ENCODE measurements at places on chromosomes 3 and 15. TPM values are rescaled to one million over a fixed set of nuclear protein-coding genes. Genes with fewer than 3 reads are reported as not detected.
A peak's percentile ranks its signal among the peaks of the same experiment; 100 is the strongest.

- peak overlapping the region; percentile 86 for H3K27ac ChIP-seq
- H3K4me3 ChIP-seq: peak overlapping the region; percentile 61
- no peak for DNase-seq
- no peaks in the 10 kb centered on the region for H3K27me3 ChIP-seq
- H3K4me1 ChIP-seq: peaks cover 64% of the 10 kb centered on the region
These were observed 57.2 kb downstream of the CHSY1 start for GRCh38 chr15:101194546-101195125.

- no peaks in the 10 kb centered on the region for H3K27me3 ChIP-seq
- no peaks in the 10 kb centered on the region for H3K4me1 ChIP-seq
- no peak for DNase-seq
These were observed 237.7 kb downstream of the CTNNB1 start for GRCh38 chr3:41436983-41437382.

TMC3 gene
- total RNA-seq: not detected

PLXND1 gene
- 83.0 TPM for total RNA-seq

RASL12 gene
- total RNA-seq: not detected

DNA sequence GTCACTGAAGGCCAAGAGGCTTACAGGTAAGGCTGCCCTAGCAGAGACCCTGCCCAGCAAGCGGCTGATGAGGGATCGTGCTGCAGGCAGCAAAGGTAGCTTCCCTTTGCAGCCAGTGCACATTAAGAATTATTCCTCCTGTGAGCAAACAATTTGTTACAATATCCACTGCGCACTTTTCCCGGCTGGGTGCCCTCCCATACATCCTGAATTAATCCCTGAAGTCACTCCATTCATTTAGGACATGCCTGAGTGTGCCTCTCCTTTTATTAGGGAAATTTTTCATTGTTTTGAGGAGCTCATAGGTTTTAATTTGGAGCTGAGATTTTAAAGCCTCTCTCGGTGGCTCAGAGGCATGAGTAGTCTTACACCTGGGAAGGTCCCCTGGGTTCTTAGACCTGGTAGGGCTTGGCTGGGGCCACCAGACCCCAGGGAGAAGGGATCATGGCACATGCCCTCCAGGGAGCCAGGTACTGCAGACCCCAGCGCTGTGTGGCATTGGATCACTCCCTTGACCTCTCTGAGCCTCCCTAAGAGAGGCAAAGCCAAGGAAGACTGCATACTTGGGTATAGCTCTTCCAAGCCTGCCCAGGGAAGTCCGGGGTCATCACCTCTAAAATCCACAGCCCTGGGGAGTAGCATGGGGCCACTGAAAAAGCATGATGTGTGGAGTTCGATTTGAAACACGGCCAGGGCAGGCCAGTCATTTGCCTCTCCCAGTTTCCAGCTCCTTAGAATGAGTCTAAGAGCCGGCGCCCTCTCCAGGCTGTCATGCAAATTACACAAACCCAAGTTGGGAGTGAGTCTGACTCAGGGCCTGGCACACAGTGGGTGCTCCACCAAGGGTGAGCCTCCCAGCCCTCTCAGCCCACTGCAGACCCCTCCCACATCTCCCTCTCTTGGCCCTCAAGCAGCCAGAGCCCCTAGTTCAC, 151.9 kb upstream of the LINGO1 start:
- H3K4me1 ChIP-seq: no peaks in the 10 kb centered on the region
- DNase-seq: peak; percentile 61
- no peaks in the 10 kb centered on the region for H3K36me3 ChIP-seq
- H3K27me3 ChIP-seq: peaks cover 5% of the 10 kb centered on the region
- H3K27ac ChIP-seq: no peak overlapping the region

NUP210 gene
- total RNA-seq: under 0.01 TPM

DNA sequence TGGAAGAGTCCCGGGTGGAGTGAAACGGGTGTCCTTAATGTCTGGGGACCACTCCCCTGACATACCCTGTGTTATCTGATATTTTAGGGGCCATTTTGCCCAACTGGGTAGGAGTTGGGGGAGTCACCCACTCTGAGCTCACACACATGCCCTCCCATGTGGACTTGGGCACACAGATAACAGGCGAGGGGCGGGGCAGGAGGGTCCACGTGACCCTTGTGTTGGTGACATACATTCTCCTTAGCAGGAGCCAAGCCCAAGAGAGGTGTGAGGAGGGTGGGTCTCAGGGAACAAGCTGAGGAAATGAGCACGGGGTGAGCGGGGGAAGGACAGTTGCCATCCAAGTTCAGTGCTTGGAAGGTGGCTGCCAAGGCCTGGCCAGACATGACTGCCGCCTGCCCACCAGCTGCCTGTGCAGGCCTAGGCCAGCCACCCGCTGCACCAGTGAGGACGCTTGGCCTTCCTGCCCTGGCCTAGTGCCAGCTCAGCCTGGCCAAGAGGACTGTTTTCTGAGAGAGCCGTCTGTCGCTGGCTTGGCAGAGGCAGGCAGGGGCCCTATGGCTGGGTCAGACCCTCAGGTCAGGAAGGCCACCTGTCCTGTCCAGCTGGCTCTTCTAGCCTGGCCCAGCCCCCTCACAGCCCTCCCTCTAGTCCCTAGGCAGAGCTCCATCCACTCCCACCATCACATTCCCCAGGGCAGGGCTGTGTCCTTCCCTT, 31.3 kb upstream of the TMEM115 start:
- H3K27ac ChIP-seq: no peak overlapping the region
- peaks cover 16% of the 10 kb centered on the region for H3K27me3 ChIP-seq
- H3K4me1 ChIP-seq: no peaks in the 10 kb centered on the region
- no peak for DNase-seq

- DNase-seq: peak; percentile 76
- H3K4me3 ChIP-seq: no peak overlapping the region
- H3K36me3 ChIP-seq: no peaks in the 10 kb centered on the region
- no peak overlapping the region for H3K27ac ChIP-seq
- no peaks in the 10 kb centered on the region for H3K4me1 ChIP-seq
These were observed 5.1 kb downstream of the MAGEL2 start for GRCh38 chr15:23642413-23643044.

MYO5C gene
- not detected for total RNA-seq

- peak; percentile 82 for DNase-seq
- peaks cover 21% of the 10 kb centered on the region for H3K4me1 ChIP-seq
These were observed 853 bp downstream of the TEX264 start for GRCh38 chr3:51671734-51672475.

- peaks cover 15% of the 10 kb centered on the region for H3K4me1 ChIP-seq
- DNase-seq: no peak
These were observed 352 bp upstream of the TMF1 start for GRCh38 chr3:69052472-69052898.

CIDEC gene
- not detected for total RNA-seq

MGA gene
- total RNA-seq: 14.8 TPM

COL7A1 gene
- total RNA-seq: 33.6 TPM

DNA sequence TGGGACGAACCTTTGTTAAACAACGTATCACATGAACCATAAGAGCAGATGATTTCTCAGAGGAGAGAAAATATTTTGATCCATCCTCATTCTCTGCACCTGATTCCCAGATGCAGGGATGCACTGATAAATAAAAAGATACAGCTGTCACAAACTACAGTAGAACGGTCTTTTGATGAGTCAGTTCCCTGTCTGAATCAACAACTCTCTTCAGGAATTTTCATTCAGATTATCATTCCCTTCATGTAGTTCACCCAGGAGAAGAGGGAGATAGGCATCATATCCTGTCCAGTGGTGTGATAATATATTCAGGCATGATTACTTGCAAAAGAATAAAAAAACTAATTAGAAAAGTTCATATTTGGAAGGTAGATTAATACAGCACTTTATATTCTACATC, 521.5 kb downstream of the PYDC2 start:
- no peaks in the 10 kb centered on the region for H3K36me3 ChIP-seq
- no peak overlapping the region for H3K4me3 ChIP-seq
- DNase-seq: no peak
- H3K27ac ChIP-seq: no peak overlapping the region

DNA sequence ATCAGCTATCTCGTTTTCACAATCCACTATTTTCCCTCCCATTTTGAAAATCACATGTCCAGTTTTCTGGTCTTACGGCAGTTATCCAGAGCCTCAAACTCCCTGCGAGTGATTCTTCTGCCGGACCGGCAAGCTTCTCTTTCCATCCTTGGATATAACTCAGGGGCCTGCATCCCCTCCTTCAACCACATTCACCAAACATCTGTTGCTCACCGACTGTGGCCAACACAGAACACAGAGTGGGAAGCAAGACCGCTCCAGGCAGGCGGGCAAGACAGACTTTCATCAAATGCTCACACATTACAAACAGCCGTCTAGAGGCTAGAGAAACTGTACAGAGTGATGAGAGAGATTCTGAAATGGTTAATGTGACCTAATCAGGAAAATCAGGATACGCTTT, 7.6 kb upstream of the SLC12A8 start:
- no peaks in the 10 kb centered on the region for H3K27me3 ChIP-seq
- H3K36me3 ChIP-seq: no peaks in the 10 kb centered on the region
- H3K27ac ChIP-seq: no peak overlapping the region
- no peak for DNase-seq

DNA sequence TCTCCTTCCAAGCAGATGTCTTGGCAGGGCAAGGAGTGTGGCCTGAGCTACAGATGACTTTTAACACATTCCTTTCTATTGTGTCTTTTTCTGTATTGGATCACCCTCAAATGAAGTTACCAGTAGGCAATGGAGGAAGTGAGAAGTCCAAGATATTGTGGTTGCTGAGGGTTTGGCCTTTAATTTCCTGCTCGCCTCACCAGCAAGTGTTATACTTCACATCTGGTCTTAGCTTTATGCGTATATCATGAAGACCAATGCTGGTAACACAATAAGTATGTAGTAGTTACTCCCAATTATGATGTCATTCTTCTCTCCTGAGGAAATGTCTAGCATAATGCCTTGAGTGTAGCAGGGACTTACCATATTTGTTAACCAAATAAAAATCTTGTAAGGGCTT, 179.9 kb downstream of the ZIC1 start:
- peak; percentile 76 for DNase-seq
- H3K27me3 ChIP-seq: no peaks in the 10 kb centered on the region
- no peaks in the 10 kb centered on the region for H3K4me1 ChIP-seq

- no peak overlapping the region for H3K4me3 ChIP-seq
- H3K4me1 ChIP-seq: peaks cover 5% of the 10 kb centered on the region
- no peak for DNase-seq
- no peaks in the 10 kb centered on the region for H3K36me3 ChIP-seq
These were observed 1.2 kb upstream of the BBX start for GRCh38 chr3:107521469-107522059.

- H3K4me1 ChIP-seq: no peaks in the 10 kb centered on the region
- H3K36me3 ChIP-seq: no peaks in the 10 kb centered on the region
- no peak for DNase-seq
- no peak overlapping the region for H3K4me3 ChIP-seq
- 0 out of 2 replicates have a peak, but pooled peaks cover 7% of the 10 kb centered on the region for H3K27me3 ChIP-seq
These were observed 424.9 kb upstream of the ALCAM start for GRCh38 chr3:104941785-104942184.

SLC2A2 gene
- not detected for total RNA-seq

DNA sequence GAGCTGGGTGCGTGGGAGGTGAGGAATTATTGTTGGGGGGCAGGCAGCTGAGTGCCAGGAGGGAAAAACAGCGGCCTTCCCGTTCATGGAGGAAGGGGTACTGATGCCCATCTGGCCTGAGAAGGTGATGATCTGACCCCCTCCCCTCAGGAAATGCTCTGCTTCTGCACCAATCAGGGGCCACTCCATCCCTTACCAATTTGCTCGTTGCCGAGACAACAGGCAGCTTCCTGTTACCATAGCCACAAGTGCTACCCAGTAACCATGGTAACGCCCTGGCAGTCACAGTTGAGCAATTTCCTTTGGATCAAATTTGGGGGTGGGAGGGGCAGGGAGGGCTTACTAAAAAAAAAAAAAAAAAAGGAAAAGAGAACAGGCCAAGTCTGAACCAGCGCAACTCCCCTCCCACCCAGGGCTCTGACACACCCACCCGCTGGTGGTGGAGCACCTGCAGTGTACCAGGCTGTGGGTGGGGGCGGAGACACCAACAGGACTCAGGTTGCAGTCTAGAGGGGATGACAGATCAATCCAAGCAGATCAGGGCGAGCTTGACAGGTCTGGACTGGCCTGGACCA, 13.7 kb downstream of the CELF6 start:
- peak; percentile 48 for DNase-seq
- H3K4me3 ChIP-seq: no peak overlapping the region
- no peaks in the 10 kb centered on the region for H3K4me1 ChIP-seq
- no peaks in the 10 kb centered on the region for H3K36me3 ChIP-seq
- no peak overlapping the region for H3K27ac ChIP-seq

- no peak overlapping the region for H3K27ac ChIP-seq
- no peaks in the 10 kb centered on the region for H3K27me3 ChIP-seq
- DNase-seq: no peak
These were observed 58.6 kb downstream of the WWTR1 start for GRCh38 chr3:149599236-149599635.

DNA sequence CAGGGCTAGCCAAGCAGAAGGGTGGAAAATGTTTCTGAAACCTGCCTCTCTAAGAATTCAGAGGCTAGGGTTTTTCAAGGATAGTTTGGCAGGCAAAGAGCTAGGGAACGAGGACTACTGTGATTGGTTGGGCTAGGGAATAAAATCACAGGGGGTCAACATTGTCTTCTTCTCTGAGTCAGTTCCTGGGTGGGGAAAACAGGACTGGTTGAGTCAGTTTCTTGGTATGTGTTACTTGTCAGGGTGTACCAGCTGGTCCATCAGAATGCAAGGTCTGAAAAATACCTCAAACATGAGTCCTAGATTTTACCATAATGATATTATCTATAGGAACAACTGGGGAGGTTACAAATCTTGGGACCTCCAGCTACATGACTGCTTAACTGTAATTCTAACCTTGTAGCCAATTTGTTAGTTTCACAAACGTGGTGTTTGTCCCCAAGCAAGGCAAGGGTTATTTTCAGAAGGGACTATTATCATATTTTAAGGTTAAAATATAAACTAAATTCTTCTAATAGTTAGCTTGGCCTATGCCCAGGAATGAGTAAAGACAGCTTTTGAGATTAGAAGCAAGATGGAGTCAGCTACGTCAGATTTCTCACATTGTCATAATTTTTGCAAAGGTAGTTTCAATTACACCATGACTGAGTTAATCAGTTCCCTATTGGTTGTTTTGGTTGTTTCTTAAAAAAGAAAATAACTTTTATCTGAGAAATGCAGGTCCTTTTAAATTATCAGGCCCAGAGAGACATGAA, 231.5 kb downstream of the ALCAM start:
- H3K27me3 ChIP-seq: no peaks in the 10 kb centered on the region
- H3K36me3 ChIP-seq: no peaks in the 10 kb centered on the region
- H3K4me1 ChIP-seq: peaks cover 38% of the 10 kb centered on the region
- DNase-seq: peak; percentile 90
- peak overlapping the region; percentile 69 for H3K27ac ChIP-seq
- H3K4me3 ChIP-seq: no peak overlapping the region

FETUB gene
- total RNA-seq: not detected

- no peak overlapping the region for H3K4me3 ChIP-seq
- no peak for DNase-seq
- no peaks in the 10 kb centered on the region for H3K4me1 ChIP-seq
- no peaks in the 10 kb centered on the region for H3K27me3 ChIP-seq
- no peak overlapping the region for H3K27ac ChIP-seq
These were observed 40.6 kb upstream of the KCNH8 start for GRCh38 chr3:19107719-19108118.

GRCh38 chr3:151228666-151229040, 25.6 kb upstream of the GPR171 start:
- peak; percentile 82 for DNase-seq
- no peak overlapping the region for H3K4me3 ChIP-seq
- H3K36me3 ChIP-seq: no peaks in the 10 kb centered on the region
- no peaks in the 10 kb centered on the region for H3K27me3 ChIP-seq

CPLX3 gene
- total RNA-seq: not detected

ZPLD1 gene
- 0.22 TPM for total RNA-seq
